ENCODE measurements at places on chromosomes 1 and 21. TPM values are rescaled to one million over a fixed set of nuclear protein-coding genes. Genes with fewer than 3 reads are reported as not detected.

DNA sequence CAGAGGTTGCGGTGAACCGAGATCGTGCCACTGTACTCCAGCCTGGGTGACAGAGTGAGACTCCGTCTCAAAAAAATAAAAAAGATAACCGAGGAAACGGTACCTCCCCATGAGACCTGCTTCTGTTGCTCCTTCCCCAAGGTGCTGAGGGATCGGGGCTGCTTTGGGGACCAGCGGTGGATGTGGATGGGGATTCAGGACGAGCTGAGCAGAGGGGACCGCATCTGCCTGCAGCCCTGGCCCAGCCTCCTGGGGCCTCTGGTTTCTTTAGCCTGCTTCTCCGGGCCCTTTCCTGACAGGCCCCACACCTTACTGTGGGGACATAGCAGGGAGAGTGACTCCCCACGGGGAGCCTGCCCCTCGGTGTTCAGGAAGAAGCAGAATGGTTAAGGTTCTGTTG, 17.1 kb downstream of the SLC66A1 start:
- DNase-seq = no peak

- DNase-seq = peak; percentile 23
Observed at GRCh38 chr1:12316331-12316730, 86.5 kb downstream of the VPS13D start.

- DNase-seq = no peak
Observed at GRCh38 chr1:207962716-207963426, 51.9 kb upstream of the CD34 start.

DNA sequence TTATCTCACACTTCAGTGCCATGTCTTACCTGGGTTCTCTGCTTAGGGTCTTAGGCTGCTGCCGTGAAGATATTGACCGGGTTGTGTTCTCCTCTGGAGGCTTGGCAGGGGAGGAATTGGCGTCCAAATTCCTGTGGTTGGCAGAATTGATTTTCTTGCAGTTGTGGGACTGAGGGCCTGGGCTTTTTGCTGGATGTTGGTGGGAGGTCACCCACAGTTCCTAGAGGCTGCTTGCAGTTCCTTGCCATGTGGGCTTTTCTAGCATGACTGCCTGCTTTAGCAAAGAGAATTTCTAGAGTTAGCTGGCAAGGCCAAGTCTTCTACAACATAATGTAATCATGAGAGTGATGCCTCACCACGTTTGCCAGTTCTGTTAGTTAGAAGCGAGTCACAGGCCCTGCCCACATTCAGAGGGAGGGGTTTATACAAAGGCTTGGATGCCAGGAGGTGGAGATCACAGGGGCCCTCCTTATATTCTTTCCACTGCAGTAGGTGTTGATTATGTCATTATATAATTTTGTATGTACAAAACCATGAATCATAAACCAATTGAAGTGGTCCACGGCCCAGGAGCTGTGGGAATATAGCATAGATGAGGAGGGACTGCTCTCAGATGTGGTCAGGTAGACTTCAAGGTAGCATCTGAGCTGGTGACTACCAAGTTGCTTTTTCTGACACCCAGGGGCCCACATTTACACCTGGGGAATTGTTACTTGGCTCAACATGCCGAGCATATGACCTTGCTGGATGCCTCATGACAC, 6.6 kb downstream of the UBL4B start:
- DNase-seq = peak; percentile 52

DNA sequence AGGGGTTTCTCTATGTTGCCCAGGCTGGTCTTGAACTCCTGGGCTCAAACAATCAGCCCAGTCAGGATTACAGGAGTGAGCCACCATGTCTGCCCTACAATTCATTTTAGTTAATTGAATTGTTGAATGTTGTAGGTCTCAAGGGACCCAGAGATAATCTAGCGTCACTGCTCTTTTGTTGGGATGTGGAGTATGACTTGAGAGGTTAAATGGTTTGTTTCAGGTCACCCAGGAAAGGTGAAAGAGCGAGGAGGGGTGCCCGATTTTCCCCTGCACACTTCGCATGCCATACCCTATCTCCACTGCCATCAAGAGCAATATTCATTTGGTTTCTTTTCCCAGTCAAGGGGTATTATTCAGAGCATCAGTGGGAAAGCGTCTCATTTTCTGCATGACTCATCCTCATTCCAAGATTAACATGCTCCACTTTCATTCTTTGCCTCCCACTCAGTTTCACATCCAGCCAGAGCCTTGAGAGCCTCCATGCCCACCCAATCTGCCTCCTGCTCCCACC, 13.1 kb upstream of the SLC30A1 start:
- DNase-seq = peak; percentile 89

The RCC1 gene
- 43.9 TPM for total RNA-seq

The CFAP107 gene
- not detected for total RNA-seq

The FCAMR gene
- total RNA-seq = not detected

The TSTD1 gene
- total RNA-seq = not detected

DNA sequence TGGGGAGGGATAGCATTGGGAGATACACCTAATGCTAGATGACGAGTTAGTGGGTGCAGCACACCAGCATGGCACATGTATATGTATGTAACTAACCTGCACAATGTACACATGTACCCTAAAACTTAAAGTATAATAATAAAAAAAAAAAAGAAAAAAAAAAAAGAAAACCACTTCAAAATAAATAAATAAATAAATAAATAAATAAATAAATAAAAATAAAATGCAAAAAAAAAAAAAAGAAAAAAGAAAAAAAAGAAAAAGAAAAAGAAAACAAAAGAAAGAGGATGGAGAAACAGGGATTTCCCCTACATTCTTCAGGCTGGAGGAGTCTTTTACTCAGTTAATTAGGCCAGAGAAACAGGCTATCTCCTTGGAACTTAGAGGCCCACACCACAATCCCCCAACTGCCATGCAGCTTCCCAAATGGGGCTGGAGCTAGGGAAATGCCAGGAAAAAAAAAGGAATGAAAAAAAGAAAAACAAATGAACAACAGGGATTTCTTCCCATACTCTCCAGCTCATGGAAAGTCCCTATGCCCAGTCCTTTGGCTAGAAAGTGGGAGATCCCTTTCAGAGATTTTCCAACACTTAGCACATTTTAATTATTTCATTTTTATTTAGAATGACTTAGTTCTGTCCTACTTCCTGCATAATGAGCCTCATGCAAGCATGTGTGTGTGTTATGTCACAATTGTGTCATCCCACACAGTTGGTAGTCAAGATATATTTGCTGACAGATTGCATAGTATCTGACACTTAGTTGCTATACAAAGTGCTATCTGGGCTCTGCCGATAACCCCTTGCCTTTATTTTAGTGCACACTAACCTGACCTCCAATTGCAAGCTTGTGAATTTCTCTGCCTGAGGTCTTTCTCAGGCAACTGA, 486.4 kb downstream of the PLPP3 start:
- no peak for DNase-seq

DNA sequence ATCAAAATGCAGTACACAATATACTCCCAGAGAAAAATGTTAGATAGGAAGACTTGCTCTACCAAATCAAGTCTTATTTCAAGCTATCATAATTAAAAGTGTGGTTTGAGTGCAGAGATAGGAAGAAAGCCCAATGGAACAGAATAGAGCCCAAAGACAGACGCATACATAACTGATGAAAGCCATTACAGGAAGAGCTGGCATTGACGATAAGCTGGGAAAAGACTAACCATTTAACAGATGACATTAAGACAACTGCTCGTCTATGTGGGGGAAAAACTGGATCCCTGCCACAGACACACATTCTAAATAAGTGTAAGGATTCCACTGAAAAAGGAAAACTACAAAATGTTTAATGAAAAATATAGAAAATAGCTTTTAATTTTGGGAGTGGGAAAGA, 85.5 kb downstream of the NGF start:
- no peak for DNase-seq

DNA sequence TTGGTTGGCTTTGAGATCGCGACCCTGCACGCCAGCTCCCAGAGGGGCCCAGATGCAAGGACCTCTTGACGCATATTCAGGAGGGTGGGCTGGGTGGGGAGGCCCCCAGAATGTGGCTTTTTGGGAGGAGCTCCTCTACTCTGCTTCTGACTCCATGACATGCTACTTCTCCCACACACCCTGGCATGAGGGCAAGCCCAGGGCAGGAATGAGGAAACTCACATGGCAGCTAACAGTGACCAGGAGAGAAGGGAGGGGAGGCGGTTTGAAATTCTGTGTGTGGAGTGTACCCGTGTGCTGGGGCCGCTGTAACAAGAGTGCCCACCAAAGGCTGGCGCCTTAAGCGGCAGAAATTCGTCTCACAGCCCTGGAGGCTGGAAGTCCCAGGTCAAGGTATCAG, 61.3 kb upstream of the GPR153 start:
- no peak for DNase-seq

The IL12RB2 gene
- total RNA-seq = not detected

- peak; percentile 67 for DNase-seq
Observed at GRCh38 chr1:66283622-66284041, 250.3 kb upstream of the SGIP1 start.

The CPLANE2 gene
- 3.2 TPM for total RNA-seq

DNA sequence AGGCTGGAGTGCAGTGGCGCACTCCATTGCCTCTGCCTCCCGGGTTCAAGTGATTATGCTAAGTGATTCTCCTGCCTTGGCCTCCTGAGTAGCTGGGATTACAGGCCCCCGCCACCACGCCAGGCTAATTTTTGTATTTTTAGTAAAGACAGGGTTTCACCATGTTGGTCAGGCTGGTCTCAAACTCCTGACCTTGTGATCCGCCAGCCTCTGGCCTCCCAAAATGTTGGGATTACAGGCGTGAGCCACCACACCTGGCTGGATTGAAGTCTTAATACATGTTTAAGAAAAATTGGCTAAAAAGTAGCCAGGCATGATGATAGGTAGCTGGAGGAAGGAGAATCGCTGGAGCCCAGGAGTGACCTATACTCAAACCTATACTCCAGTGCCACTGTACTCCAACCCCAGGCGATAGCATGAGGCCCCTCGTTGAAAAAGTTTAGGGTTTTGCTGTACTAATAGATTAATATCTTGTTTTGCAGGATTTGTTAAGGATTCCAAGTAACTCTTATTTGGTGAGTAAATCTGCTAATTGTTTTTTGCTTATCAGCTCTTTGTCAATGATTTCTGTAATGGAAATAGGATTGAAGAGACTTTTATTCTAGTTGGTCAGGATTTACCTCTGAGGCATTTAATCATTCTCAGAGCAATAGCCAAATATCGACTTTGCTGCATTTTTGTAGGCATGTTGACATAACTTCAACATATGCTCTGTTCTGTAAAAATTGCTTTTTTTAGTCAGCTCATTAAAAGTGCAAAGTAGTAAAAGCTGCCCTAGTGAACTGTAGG, 2.0 kb downstream of the RCC1 start:
- DNase-seq = no peak

The KIF2C gene
- total RNA-seq = 45.0 TPM

DNA sequence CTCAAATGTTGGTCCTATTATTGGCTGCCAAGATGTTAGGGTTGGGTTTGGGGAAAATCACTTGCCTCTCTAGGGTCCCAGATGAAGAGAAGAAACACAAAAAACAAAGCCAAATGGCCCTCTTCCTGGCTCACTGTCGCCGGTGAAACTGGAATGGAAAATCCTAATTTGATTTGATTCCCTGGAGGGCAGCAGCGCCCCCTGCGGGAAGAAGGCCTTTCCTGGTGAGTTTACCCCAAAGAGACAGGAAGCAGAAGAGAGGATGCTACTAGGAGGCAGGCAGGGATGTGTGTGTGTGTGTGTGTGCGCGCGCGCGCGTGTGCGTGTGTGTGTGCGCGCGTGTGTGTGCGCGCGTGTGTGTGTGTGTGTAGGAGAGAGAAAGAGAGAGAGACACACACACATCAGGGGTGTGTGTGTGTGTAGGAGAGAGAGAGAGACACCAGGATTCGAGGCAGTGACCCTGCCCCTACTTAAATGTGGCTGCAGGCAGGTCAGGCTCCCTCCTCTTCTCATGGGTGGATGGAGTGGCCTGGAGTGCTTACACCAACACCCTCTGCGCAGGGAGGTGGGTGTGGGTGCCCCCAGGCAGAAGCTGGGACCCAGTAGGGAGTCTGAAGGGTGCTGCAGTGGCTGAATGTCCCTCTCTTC, 3.1 kb upstream of the SELENON start:
- DNase-seq = peak; percentile 77

DNA sequence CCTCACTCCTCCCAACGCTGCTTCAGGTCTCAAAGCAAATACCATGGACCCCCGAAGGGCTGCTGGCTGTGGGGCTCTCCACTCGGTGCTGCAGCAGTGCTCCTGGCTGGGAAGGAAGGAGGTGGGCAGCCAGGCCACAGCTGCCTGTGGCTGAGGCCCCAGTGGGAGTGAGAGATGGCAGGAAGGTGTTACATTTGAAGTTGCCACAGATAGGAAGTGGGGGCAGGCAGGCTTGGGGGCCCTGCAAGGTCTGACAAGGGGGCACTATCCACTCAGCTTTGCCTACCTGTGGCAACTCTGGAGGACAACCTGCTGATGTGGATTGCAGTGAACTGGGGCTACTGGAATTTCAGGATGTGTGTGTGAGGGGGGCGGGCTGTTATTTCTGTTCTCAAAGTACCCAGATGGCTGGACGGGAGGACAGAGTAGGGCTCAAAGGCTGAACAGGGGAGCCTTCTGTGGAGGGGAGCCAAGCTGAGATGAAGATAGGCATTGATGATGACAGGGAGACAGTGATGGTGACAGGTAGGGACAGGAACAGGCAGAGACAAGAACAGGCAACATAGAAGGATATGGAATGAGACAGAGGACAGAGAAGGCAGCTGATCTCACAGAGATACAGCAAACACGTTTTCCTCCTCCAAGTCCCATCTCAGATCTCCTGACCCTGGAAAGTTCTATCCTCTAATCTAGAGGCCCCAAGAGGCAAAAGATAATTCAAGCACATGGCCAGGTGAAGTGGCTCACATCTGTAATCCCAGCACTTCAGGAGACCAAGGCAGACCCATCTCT, 1.8 kb downstream of the ZNF683 start:
- DNase-seq = no peak

GRCh38 chr1:66758241-66758755, 6.0 kb downstream of the DYNLT5 start:
- peak; percentile 31 for DNase-seq

- DNase-seq = no peak
Observed at GRCh38 chr1:2290171-2290578, 62.1 kb downstream of the SKI start.

DNA sequence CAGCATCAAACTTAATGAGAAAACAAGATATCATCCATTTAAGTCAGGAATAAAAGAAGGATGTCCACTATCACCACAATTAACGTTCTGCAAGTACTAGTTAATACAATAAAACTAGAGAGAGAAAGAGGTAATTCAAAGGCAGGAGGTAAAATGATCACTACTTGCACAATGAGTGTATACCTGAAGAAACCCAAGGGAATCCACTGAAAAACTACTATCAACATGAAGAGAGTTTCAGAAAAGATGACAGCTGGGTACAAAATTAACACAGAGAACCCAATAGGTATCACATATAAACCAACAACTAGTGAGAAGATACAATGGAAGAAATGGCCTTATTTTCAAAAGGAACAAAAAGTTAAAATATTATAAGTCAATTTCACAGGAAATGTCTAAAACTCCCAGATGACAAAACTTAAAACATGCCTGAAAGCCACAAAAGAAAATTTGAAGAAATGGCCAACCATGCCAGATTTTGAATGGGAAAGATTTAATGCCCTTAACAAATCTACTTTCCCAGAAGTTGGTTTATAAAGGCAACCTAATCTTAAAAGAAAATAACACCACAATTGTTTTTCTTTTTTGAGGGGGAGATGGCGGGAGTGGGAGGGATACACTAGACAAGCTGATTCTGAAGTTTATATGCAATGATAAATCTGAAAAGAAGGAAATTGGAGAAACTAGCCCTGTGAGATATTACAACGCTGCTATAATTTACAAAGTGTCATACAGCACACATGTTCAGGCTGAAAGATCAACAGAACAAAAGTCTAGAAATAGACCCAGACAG, 17.8 kb downstream of the VPS26C start:
- DNase-seq = no peak

The FAM72B gene
- total RNA-seq = 1.6 TPM

GRCh38 chr1:43545695-43546387, 15.2 kb downstream of the PTPRF start:
- no peak for DNase-seq

Measured in IMR-90 (cell line).